Lower leg skin (tissue), 4 donors: ENCODE measurements at places on chromosomes 7 and 10.
A peak's percentile ranks its signal among the peaks of the same experiment; 100 is the strongest.

- no peak for DNase-seq
Measured at GRCh38 chr10:93701866-93702209, 554 bp downstream of the FRA10AC1 start.

DNA sequence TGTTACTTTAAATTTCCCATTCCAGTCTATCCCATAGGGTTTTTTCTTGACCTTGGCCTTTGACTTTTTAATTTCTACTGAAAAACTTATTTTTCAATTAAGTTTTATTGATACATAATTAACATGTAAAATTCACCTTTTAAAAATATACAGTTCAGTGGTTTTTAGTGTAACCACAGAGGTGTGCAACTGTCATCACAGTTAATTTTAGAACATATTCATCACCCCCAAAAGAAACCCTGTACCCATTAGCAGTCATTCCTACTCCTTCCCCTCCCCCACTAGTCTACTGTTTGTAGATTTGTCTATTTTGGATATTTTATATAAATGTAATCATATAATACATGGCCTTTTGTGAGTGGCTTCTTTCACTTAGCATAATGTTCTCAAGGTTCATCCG is 96.5 kb upstream of the GJD4 start:
- DNase-seq = no peak

DNA sequence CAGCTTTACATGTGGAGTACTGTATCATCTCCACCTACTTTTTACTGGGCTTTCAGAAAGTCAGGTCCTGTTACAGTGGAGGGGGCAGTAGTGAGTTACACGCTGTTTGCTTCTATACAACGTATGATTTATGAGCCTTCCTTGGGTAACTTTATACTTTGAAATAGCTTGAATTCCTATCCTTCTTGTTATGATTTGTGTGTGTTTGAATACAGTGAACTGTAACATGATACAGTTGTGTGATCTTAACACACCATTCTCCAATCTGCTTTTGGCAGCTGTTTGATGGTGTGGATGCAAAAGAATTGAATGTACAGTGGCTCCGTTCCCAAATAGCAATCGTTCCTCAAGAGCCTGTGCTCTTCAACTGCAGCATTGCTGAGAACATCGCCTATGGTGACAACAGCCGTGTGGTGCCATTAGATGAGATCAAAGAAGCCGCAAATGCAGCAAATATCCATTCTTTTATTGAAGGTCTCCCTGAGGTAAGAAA is 41.7 kb downstream of the SP8 start:
- no peak for DNase-seq

DNA sequence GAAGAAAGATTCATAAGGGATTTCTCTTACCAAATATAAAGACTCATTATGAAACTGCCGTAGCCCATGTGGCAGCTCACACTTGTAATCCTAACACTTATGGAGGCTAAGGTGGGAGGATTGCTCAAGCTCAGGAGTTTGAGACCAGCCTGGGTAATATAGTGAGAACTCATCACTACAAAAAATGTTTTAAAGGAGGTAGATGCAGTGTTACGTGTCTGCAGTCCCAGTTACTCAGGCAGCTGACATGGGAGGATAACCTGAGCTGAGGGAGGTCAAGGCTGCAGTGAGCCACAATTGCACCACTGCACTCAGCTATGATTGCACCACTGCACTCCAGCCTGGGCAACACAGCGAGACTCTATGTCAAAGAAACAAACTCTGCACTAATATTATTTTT is 18.1 kb upstream of the DNA2 start:
- DNase-seq = no peak

- no peak for DNase-seq
Measured at GRCh38 chr10:1968257-1969033, 231.1 kb upstream of the ADARB2 start.

- no peak for DNase-seq
Measured at GRCh38 chr7:90692396-90692795, 96.3 kb downstream of the CDK14 start.

- DNase-seq = no peak
Measured at GRCh38 chr10:66695046-66695445, 230.8 kb upstream of the LRRTM3 start.

DNA sequence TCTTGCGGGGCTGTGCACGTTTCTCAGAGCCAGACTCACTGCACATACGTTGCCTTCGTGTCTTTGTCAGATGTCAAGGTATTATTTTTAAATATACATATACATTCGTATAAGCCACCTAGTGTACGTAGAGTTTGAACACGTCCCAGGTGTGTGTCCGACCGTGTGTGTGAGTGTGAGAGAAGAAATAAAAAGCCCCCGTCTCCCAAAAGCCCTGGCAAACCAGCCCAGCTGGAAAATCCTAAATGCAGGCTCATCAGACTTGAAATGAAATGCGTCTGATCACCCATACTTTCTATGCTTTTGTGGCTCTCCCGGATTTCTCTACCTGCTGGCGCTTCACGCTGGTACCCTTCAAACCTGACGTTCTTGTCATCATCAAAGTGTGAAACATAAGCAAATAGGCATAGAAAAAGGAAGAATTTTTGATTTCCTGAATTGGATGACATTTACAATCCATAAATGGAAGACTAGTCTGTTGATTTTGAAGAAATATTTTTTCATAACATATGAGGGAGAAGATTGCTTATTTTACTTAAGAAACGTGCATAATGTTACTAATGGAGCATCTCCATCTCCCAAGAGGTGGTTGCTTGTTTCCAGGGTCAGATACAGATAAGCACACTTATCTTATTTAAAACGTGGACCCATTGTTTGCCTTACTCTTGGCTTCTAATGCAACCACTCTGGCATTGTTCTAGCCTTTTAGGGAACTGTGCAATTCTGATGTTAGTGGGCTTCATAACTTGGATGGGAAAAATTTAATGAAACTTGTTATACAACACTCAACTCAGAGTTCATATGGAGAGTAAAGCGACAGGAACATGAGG is 971 bp downstream of the PRKG1 start:
- DNase-seq = no peak

- DNase-seq = no peak
Measured at GRCh38 chr7:139681463-139681755, 96.4 kb downstream of the HIPK2 start.

GRCh38 chr7:11831156-11831735 is 752 bp downstream of the THSD7A start:
- DNase-seq = no peak

GRCh38 chr10:125102246-125102645 is 58.1 kb downstream of the CTBP2 start:
- DNase-seq = no peak

DNA sequence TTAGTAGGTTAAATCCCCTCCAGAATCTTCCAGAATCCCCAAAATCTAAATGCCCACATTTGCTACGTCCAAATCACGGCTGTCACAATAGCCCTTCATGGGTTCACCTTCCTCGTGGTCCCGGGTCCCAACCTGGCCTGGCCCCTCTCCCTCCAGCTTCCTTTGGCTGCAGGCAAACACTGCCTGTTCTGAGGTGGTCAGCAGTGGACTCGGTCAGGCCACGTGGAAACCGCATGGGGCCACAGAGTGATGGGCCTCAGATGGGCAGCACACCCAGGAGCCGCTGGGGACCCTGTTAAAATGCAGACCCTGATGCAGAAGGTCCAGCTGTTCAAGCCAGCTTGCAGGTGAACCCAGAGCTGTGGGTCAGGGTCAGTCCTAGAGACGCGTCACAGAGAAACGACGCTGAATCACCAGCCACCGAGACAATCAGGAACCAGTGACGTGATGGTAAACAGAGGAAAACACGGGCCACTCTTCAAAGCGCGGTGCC is 588.6 kb downstream of the DNAJB6 start:
- no peak for DNase-seq

DNA sequence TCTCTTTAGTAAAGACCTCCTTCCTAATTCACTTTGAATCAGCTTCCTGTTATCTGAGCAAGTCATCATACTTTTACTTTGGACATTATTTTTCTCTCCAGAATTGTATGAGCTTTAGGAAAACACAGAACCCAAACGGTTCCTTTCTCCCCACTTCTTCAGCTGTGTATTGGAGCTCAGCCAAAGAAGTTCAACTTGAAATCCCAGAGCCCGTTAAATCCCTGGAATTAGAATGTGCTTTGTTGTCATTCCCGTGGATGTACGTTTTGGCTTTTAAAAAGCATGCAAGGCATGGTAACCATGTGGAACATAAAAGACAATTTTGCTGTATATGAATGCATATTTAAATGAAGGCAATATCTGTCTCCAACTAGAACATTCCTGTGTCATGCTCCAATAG is 46.6 kb downstream of the AGMO start:
- no peak for DNase-seq

DNA sequence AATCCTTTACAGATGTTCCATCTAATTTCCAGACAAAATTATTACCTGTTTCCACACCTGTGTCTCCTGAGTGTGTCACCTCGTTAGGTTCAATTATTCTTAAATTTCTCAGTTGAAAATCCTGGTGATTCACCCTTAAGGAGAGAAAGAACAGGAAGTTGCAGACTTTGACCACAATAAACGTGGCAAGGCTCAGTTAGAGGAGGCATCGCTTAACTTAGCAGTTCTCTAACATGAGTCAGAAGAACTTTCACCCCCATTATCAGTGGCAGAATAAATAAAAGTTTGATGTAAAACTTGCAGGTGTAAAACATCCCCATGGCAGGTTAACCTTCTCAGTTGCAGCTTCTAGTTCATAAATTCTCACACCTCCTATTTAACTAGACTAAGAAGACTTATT is 8.3 kb downstream of the XPNPEP1 start:
- DNase-seq = no peak

GRCh38 chr10:91907033-91907594 is 2.2 kb downstream of the FGFBP3 start:
- DNase-seq = peak; percentile 37

- no peak for DNase-seq
Measured at GRCh38 chr10:3668276-3668965, 116.6 kb downstream of the KLF6 start.
